ENCODE measurements at places on chromosomes 13 and 19.
A peak's percentile ranks its signal among the peaks of the same experiment; 100 is the strongest.

- DNase-seq: no peak
Measured at GRCh38 chr13:26584713-26585112, 27.2 kb downstream of the WASF3 start.

GRCh38 chr19:30790056-30790680 is 418.0 kb downstream of the ZNF536 start:
- DNase-seq: no peak

GRCh38 chr13:27138457-27139093 is 33.0 kb downstream of the USP12 start:
- DNase-seq: no peak

GRCh38 chr13:91565296-91565695 is 166.9 kb downstream of the GPC5 start:
- DNase-seq: no peak

DNA sequence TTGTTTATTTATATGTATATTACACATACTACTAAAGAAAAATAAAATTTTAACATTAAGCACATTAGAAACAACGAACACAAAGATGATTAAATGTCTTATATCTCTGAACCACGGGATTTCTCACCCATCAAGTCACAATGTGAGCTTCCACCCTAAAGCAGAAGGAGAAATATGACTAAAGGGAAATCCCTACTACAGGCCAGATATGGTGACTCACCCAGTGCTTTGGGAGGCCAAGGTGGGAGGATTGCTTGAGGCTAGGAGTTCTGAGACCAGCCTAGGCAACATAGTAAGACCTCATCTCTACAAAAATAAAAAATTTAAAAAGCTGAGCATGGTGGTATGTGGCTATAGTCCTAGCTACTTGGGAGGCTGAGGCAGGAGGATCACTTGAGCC is 24.6 kb downstream of the DCT start:
- DNase-seq: no peak

DNA sequence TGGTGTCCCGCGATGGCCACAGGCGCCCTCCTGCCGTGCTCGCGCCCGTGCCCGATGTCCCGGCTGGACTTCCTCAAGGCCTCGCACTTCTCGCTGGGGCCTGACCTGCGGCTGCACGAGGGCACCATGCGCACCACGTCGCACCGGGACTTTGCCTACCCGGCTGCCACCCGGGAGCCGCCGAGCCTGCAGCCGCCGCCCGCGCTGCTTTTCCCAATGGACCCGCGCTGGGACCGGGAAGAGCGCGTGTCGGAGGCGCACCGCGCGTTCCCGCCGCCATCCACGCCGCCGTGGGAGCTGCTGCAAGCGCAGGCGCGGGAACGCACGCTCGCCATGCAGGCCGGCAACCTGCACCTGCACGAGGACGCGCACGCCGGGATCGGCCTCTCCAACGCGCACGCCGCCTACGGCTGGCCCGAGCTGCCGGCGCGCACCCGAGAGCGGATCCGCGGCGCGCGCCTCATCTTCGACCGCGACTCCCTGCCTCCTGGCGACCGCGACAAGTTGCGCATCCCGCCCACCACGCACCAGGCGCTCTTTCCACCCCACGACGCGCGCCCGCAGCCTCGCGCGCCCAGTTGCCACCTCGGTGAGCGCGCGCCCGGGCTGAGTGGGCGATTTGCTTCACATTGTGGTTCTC is 12.1 kb upstream of the PEX11G start:
- no peak for DNase-seq

- no peak for DNase-seq
Measured at GRCh38 chr19:38682195-38682867, 34.9 kb downstream of the ACTN4 start.

- no peak for DNase-seq
Measured at GRCh38 chr13:110340812-110341444, 33.8 kb downstream of the COL4A2 start.

- DNase-seq: no peak
Measured at GRCh38 chr13:40149611-40150274, 494.3 kb downstream of the COG6 start.

- peak; percentile 85 for DNase-seq
Measured at GRCh38 chr19:20077791-20078463, at the start of gene ZNF90. Gene ZNF90, plus strand, starts transcription at chr19:20078000. Its CDS starts 133 bp downstream, at chr19:20078133.

GRCh38 chr13:89380101-89380500 is 1708.9 kb downstream of the SLITRK5 start:
- no peak for DNase-seq

GRCh38 chr13:101575581-101575980 is 123.1 kb downstream of the ITGBL1 start:
- no peak for DNase-seq

DNA sequence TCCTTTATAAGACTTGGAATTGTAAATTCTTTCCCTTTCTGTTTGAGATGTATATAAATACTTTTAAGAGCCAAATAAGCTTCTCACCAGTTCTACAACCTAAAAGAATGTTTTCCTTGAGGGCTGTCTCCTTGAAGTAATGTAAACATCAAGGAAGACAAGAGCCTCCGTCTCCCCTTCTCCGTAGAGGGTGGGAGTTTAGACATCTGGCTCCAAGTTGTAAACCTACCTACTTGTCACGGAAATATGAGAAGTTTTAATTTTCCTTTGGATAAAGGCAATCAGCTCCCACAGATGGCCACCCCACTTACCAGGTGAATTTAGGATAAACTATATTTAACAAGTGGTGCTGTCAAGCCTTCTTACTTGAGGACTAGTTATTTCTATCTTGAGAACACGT is 237.9 kb downstream of the NALCN start:
- DNase-seq: no peak

- DNase-seq: no peak
Measured at GRCh38 chr19:51006406-51006805, 5.0 kb upstream of the KLK8 start.

DNA sequence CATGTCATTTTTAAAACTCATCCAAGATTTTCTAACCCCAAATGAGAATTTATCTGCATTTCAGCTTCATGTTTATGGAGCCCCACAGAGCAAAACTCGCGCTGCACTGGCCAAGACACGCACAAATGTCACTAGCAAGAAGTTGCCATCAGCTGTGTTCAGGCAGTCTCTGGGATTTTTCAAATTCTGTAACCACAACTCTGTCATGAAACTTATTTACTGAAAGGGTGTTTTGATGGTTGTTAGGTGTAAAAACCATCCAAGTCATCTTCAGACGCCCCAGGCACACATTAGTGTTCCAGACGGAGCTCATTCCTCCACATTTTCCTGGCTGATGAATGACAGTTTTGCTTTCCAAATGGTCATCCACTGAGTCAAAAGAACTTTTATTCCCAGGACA is 63.4 kb downstream of the SLC7A1 start:
- no peak for DNase-seq

GRCh38 chr19:6720369-6721137 is at the start of gene C3:
Gene C3, minus strand, starts transcription at chr19:6720650. Its CDS starts 61 bp downstream, at chr19:6720589.
- DNase-seq: no peak

GRCh38 chr19:3556978-3557460 is 367 bp downstream of the MFSD12 start:
- DNase-seq: peak; percentile 70

All from effector CD4-positive, alpha-beta T cell (primary cell).